ENCODE measurements at places on chromosomes 1 and 21. TPM values are rescaled to one million over a fixed set of nuclear protein-coding genes. Genes with fewer than 3 reads are reported as not detected.
A peak's percentile ranks its signal among the peaks of the same experiment; 100 is the strongest.

IL20 gene
- not detected for polyA plus RNA-seq

CYP4A22 gene
- polyA plus RNA-seq = not detected

KLHL17 gene
- 6.6 TPM for polyA plus RNA-seq

USP33 gene
- polyA plus RNA-seq = 25.3 TPM

- no peaks in the 10 kb centered on the region for H3K27me3 ChIP-seq
- DNase-seq = no peak
- H3K4me3 ChIP-seq = no peak overlapping the region
These were observed 153.1 kb downstream of the GRIK1 start for GRCh38 chr21:29786496-29787360.

GRCh38 chr1:112172294-112172882 lies 182.9 kb upstream of the KCND3 start:
- peak; percentile 46 for DNase-seq
- H3K4me1 ChIP-seq = no peaks in the 10 kb centered on the region
- no peak overlapping the region for H3K4me3 ChIP-seq
- H3K27me3 ChIP-seq = no peaks in the 10 kb centered on the region
- H3K36me3 ChIP-seq = no peaks in the 10 kb centered on the region

DNA sequence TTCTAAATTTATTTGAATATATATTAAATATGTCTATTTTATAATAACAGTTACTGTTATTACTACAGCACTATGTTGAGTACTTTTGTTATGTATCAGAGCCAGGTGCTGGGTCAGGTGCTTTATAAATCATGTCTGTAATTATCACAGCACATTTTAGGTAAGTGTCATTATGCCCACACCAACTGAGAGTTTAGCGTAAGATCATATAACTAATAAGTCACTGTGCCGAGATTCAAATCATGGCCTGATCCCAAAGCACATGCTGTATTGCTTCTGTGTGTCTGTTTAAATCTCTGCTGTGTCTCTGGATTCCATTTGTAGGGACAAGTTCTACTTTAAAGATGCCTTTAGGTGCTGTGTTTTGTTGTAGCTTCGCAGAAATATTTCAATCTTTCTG lies 1.9 kb downstream of the GPSM2 start:
- H3K4me3 ChIP-seq = no peak overlapping the region
- H3K36me3 ChIP-seq = no peaks in the 10 kb centered on the region
- H3K27ac ChIP-seq = no peak overlapping the region
- H3K27me3 ChIP-seq = no peaks in the 10 kb centered on the region
- no peak for DNase-seq

DNA sequence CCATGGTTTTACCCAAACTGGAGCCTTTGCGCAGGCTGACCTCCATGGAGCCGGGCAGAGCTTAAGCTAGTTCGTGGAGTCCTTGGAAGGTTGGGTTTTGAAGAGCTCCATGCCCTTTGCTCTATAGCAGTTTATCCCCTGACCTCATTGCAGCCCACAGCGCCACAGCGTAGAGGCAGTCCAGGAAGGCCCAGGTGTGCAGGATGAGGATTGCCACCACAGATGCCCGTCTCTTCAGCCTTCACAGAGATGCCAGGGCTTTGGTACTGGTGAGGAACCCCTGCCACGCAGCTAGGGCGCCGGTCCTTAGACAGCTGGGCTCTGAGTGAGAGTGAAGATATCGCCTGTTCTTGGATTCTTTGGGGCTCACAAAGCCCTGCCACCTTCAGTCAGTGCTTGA lies 138.6 kb downstream of the PEX14 start:
- no peak for DNase-seq
- H3K27ac ChIP-seq = no peak overlapping the region
- H3K4me3 ChIP-seq = no peak overlapping the region
- H3K4me1 ChIP-seq = no peaks in the 10 kb centered on the region

- no peak overlapping the region for H3K27ac ChIP-seq
- no peak for DNase-seq
These were observed 17.3 kb downstream of the PDC start for GRCh38 chr1:186443638-186444037.

DNA sequence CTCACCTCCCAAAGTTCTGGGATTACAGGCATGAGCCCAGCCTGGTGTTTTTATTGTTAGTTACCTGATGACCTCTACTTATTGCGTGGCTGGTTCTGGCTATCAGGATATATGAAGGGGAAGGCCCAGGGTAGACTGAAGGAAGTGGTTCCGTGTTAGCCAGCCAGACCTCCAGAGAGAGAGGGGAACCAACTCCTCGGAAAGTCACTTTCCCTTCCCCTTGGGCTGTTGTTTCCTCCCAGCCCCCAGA lies 2.5 kb upstream of the RCSD1 start:
- H3K4me1 ChIP-seq = peaks cover 9% of the 10 kb centered on the region
- H3K4me3 ChIP-seq = no peak overlapping the region
- H3K36me3 ChIP-seq = no peaks in the 10 kb centered on the region
- H3K27ac ChIP-seq = no peak overlapping the region
- H3K27me3 ChIP-seq = no peaks in the 10 kb centered on the region

DNA sequence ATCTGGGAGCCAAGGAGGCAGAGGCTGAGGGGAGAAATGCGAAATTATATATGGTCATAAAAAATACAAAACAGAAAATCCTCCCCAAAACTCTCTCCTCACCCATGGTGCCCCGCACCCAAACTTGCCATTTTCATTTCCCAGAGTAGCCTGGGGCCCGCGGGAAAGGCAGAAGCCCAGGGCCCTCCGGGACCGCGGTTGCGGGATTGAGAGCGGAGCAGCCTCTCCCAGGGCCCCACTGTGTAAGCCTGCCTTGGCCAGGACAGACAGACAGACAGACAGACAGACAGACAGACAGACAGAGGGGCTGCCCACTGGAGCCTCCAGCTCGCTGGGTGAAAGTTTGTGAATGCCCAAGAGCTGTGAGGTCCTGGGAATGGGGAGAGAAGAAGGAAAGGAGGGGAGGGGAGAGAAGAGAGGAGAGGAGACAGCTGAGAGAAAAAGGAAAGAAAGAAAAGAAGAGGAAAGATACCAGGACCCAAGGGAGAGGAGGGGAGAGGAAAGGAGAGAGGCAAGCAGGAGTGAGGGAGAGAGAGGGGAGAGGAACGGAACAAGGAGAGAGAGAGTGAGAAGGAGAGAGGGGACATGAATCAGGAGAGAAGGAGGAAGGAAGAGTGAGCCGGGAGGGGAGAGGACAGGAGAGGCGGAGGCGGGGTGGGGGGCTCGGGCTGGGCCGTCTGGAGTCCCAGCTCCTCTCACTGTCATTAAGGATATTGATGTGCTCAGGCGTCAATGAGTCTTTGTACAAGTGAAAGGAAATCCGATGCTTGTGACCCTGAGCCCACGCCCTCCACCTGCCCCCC lies 69.3 kb upstream of the CASZ1 start:
- H3K36me3 ChIP-seq = no peaks in the 10 kb centered on the region
- no peak overlapping the region for H3K27ac ChIP-seq
- no peak overlapping the region for H3K4me3 ChIP-seq
- DNase-seq = no peak
- peaks cover 5% of the 10 kb centered on the region for H3K27me3 ChIP-seq

GRCh38 chr1:30675761-30676160 lies 47.6 kb downstream of the MATN1 start:
- no peak for DNase-seq
- H3K27me3 ChIP-seq = no peaks in the 10 kb centered on the region
- H3K4me3 ChIP-seq = no peak overlapping the region
- H3K27ac ChIP-seq = no peak overlapping the region

DNA sequence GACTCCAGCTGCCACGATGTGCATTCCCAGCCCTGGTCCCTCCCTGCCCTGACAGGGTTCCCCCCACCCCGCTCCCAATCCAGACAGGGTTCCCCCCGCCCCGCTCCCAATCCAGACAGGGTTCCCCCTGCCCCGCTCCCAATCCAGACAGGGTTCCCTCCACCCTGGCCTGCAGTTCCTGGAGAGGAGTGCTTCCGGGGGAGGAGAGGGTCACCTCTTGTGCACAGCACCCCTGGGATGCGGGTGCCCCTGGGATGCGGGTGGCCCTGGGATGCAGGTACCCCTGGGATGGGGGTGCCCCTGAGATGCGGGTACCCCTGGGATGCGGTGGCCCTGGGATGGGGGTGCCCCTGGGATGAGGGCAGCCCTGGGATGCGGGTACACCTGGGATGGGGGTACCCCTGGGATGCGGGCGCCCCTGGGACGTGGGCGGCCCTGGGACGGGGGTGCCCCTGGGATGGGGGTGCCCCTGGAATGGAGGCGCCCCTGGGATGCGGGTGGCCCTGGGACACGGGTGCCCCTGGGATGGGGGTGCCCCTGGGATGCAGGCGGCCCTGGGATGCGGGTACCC lies 36.7 kb upstream of the SLC19A1 start:
- H3K4me3 ChIP-seq = no peak overlapping the region
- no peaks in the 10 kb centered on the region for H3K27me3 ChIP-seq
- H3K4me1 ChIP-seq = no peaks in the 10 kb centered on the region
- no peak overlapping the region for H3K27ac ChIP-seq

DNA sequence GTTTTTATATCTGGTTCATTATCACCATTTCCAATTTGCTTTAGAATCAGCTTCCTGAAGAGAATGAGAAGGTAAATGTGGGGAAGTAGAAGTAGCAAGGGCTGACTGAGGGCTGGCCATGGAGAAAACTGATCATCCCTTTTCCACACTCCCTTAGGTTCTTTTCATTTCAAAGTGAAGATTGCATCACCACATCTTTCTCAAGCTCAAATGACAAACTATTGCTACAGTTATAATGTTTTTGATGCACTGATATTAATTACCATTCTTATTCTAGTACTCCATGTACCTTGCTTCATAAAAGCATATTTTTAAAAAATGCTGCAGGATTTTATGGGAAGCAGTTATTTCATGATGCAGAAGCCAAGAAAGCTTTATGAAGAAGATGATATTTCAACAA lies 7.9 kb upstream of the AK5 start:
- H3K36me3 ChIP-seq = no peaks in the 10 kb centered on the region
- DNase-seq = no peak
- H3K4me1 ChIP-seq = no peaks in the 10 kb centered on the region
- H3K27ac ChIP-seq = no peak overlapping the region
- peaks cover 11% of the 10 kb centered on the region for H3K27me3 ChIP-seq
